ENCODE measurements at places on chromosomes 3 and 15.

- no peak for DNase-seq
These were observed 31.1 kb downstream of the ADAMTS17 start for GRCh38 chr15:100310513-100311153.

GRCh38 chr3:137692803-137693431 lies 71.2 kb upstream of the SOX14 start:
- DNase-seq: no peak

DNA sequence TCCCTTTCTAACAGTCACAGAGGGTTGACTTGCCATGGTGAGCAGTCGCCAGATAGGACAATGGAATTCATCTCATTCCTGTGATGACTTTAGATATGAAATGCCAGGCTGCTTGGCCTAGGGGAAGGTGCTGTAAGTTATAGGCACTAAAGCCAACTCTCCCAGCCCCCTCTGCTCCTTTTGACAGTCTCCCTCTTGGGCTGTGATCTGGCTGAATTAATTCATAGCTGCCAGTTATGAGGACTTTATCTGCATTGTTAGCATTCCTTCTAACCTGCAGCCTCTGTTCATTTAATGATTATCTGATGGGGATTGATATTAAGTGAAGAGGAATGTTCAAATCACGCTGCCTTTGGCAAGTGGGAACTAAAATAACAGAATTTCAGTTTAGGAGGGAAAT lies 427.1 kb upstream of the RASGRP1 start:
- no peak for DNase-seq

DNA sequence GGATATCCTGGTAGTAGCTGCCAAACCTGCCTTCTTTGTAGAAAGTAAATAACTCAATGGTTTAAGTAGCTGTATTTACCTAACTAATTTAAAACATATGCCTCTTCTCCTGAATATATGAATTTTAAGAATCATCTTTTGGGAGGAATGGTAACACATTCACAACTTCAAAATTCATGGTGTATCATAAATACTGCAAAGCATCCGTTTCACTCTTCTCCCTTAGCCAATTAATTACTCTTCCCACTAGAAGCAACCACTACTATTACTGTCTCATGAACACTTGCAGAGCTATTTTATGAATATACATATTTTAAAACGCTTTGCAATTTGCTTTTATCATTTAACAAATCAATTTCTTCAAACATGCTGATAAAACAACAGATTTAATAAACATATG lies 59.0 kb upstream of the USP50 start:
- DNase-seq: no peak

GRCh38 chr3:96331341-96331740 lies 483.1 kb upstream of the EPHA6 start:
- no peak for DNase-seq
